ENCODE measurements at places on chromosomes 16 and 17.
A peak's percentile ranks its signal among the peaks of the same experiment; 100 is the strongest.

DNA sequence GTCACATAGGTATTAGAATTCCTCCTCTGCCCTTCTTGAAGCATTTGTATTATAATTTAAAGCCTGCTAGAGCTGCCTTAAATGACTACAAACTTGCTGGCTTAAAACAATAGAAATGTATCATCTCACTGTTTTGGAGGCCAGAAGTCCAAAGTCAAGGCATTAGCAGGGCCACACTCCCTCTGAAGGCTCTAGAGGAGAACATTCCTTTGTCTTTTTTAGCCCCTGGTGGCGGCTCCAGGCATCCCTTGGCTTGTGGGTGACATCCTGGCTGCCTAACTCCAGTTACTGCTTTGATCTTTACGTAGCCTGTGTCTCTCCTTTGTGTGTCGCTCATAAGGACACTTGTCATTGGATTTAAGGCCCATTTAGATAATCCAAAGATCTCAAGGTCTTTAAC, 186.6 kb upstream of the SALL1 start:
- DNase-seq = no peak

GRCh38 chr16:11417487-11417886, 72.2 kb downstream of the RMI2 start:
- no peak for DNase-seq

- peak; percentile 27 for DNase-seq
Measured at GRCh38 chr17:7478276-7479212, 887 bp downstream of the ZBTB4 start.

GRCh38 chr17:81498953-81499600, 13.5 kb downstream of the ACTG1 start:
- no peak for DNase-seq

DNA sequence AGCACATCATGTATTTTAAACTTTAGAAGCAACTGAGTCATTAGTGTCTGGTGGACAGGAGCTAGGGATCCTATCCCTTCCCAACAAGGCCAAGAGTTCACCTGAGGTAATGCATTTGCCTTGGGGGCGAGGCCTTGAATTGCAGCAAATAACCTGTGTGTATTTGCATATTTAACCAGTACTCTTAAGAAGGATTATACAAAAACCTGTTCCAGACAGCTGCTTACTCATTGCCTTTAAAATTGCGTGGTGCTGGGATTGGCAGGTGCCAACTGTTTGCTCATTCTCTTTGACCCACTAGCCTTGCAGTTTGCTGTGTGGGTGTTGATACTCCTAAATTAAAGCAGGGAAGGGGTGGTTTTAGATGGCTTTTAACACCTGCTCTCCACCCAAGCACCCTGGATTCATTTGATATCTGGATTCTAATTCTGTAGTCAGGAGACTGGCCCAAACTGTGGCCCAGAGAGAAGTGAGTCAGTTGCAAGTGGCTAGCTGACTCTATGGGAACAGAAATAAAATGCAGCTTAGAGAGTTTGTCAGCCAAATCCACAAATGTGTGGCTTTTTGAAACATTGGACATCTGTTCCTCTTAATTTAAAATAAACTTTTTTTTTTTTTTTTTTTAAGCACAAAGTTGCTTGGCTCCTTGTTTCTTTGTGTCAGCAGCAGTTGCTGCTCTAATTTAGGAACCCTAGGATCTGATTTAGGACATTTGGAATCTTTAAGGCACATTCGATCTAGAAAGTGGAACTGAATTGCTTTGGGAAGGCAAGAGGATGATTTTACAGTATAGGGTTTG, 46.9 kb downstream of the TUBD1 start:
- DNase-seq = peak; percentile 68

DNA sequence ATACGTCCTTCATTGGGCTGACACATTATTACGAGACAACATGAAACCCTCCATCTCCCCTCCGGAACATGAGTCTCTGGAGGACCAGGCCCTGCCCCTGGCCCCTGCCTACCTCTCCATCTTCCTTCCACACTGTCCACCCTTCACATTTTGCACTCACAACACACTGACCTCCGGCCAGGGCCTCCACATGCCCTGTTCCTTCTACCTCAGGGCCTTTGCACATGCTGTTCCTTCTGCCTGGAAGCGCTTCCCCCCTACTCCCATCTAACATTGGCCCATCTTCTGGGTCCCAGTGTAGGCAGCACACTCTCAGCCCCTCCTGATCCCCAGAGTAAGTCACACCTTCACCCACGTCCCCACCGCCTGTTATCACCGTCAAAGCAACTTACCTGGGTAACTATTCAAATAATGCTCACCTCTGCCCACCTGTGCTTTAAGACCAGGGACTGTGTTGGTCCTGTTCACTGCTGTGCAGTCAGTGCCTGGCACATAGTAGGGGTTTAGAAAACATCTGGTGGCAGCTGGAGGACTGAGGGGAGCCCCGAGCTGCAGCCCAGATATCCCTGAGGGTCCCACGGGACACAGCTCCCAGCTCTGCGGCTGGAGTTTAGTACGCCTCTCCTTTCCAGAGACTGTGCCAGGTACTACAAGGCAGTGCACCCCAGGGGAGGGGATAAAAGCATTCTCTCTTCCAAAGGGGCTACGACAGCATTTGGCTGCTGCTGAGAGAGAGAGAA, 27.2 kb downstream of the RPH3AL start:
- DNase-seq = no peak

GRCh38 chr16:87458424-87458915, 34.4 kb downstream of the ZCCHC14 start:
- DNase-seq = no peak

GRCh38 chr17:31275116-31275515, 21.9 kb downstream of the OMG start:
- DNase-seq = no peak

- no peak for DNase-seq
Measured at GRCh38 chr16:12271006-12271405, 294.5 kb downstream of the SNX29 start.

DNA sequence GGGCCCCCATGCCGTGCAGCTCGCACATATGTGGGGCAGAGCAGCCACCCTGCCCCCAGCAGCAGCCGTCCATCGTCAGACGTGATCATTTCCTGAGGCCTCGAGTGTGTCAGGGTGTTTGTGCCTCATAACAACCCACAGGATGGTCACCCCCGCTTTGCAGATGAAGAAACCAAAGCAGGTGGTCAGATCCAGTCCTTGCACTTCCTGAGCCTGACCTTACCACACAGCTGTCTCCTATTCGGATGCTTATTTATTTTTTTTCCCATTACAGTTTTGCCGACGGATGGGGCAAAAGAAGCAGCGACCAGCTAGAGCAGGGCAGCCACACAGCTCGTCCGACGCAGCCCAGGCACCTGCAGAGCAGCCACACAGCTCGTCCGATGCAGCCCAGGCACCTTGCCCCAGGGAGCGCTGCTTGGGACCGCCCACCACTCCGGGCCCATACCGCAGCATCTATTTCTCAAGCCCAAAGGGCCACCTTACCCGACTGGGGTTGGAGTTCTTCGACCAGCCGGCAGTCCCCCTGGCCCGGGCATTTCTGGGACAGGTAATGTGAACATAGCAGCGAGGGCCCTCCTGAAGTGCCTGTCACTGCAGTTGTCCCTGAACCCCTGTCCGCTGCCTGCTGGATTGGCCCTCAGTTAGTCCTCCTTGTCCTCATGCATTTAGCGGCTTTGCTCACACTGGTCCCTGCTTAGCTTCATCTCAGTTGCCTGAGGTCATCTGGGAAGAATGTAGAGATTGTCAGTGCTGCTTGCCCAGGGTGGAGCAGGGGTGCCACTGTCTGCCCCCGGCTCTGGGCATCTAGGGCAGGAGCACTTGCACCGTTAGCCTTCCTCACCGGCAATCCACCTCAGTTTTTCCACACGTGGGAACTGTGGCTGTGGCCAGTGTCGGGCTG, 1.4 kb downstream of the MPG start:
- no peak for DNase-seq

- no peak for DNase-seq
Measured at GRCh38 chr17:19013806-19014627, 9.5 kb upstream of the FAM83G start.

DNA sequence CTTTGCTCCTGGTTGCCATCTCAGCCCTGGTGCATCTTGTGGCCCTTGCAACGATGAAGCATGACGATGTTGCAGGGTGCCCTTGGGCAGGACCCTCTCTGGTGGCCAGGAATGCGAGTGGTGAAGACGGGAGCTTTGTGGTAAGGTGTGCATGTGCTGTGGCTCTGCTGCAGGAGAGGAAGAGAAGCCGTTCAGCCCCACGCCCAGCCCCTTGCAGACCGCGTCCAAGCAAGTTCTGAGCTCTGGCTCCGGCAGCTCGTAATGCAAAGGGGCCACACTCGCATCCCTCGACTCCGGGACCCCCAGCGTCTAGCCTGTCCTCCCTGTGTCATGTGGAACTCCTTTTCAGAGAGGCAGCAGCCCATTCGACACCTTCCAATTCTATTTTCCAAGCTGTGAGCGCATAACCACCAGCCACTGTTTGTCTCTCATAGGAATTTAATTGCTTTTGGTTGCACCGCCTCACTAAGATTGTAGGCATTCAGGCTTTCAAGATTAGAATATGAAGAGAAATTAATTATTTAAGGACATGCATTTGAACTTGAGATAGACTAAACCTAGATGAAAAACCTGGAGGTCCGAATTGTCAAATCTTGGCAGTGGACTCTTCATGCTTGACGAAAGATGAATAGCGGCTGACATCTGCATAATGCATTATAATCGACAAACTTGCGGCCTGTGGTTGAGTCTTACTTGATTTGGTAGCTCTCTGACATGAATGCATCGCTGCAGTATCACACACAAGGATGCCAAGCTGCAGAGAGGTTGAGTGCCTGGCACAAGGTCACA, 21.1 kb upstream of the KCNG4 start:
- no peak for DNase-seq

GRCh38 chr17:43548689-43549379, 2.7 kb upstream of the ETV4 start:
- no peak for DNase-seq

- no peak for DNase-seq
Measured at GRCh38 chr16:80894091-80894490, 89.7 kb upstream of the CDYL2 start.

GRCh38 chr16:70437582-70438557, 1.0 kb downstream of the ST3GAL2 start:
- DNase-seq = no peak

DNA sequence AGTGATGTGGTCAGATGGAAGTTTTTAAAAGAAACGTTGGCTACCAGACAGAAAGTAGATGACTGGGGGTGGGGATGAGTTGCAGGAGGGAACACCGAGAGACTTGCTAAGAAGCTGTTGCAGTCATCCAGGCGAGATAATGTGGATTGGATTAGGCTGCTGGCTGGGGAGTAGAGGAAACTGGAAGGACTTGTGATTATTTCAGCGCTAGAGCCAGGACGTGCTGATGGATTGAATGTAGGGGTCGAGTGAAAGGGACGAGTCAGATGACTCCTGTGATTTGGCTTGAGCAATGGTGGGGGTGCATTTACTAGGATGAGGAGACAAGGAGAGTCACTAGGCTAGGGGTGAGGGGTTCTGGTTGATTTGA, 88.5 kb downstream of the CLEC16A start:
- peak; percentile 75 for DNase-seq

- DNase-seq = no peak
Measured at GRCh38 chr16:73527187-73527586, 479.3 kb upstream of the ZFHX3 start.

GRCh38 chr17:75392559-75392958, 12.9 kb downstream of the GRB2 start:
- no peak for DNase-seq

DNA sequence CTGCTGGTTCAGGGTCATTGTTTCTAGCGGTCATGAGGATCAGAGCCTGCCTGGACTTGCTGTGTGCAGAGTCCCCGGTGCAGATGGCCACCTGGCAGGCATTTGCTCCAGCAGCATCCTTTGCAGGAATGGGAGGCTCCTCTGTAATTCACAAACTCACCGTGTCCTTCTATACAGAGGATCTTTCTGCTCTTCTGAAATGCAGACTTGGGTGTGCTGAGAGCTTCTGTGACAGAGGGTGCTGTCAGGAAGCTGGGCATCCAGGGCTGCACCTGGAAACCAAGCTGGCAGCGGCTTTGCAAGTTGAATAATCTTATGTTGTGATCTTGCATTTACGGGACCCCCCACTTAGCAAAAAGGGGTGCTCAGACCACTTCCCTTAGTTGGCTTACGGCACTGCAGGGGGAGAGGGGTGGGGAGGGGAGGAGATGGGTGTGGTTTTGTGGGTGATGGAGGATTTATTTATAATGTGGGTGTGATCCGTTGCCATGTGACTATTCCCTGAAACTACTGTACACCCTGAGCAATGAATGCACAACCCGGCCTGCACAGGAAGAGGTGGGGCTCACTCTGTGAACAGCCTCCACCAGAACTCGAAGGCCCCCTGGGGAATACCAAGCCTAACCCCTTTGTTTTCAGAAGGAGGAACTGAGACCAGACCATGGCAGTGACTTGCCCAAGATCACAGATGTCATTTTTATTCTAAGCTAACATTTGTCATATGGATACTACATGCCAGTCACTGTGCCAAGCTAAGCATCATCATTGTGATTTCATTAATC, 178.3 kb downstream of the PRKCB start:
- DNase-seq = no peak

DNA sequence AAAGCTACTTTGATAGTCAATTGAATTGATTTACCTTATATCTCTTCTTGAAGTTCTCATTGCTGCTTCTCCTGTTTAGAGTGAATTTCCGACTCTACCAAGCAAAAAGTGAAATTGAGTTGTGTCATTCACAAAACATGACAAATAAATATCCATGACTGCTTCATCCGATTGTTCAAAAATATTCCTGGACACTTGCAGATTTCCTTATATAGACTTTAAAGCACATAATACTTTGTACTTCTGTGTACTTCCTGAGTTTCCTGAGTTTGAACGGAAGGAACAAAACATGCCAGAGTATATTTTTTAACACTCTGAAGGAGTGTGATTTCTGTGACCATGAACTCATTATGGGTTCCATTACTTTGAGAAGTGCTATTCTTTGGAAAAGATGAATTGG, 20.5 kb upstream of the VAT1L start:
- DNase-seq = no peak

DNA sequence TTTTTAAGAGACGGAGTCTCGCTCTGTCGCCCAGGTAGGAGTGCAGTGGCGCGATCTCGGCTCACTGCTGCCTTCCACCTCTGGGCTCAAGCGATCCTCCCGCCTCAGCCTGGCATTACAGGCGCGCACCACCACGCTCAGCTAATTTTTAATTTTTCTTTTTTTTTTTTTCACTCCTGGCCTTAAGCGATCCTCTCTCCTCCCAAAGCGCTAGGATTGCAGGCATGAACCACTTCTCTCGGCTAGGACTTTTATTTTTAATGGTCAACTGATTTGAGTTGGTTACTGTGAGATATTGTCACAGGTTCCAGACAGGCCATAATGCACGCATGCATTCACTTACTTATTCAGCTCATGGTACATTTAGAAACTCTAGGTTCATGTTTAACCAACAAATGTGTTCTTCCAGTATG, 888 bp downstream of the PIGW start:
- DNase-seq = no peak

- DNase-seq = no peak
Measured at GRCh38 chr16:56183266-56183665, 8.0 kb upstream of the GNAO1 start.
